ENCODE measurements at places on chromosomes 1 and 21.

DNA sequence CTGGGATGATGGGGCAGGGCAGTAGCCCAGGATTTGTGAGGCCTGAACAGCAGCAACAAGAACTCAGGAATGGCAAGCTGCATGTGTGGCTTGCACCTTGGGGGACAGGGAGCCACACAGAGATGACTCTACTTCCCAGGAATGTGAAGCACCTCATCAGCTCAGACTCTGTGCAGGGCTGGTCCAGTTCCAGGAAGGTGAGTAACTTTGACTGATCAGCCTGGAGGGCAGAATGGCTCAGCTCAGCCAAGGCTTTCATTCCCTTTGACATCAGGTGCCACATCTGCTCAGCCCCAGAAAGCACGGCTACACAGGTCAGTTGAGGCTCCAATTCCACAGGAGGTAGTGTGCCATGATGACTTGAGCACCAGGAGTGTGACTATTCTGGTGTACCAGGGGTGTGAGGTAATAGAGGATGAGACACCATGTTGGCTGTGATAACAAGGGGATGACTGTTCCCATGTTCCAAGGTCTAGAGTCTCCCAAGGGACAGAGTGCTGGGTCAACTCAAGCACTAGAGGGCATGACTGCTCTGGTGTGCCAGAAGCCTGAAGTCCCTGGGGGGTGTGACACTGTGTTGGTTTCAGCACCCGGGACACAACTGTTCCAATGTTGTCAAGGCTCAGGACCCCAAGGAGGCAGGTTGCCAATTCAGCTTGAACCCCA is 625.8 kb upstream of the ADGRL2 start:
- DNase-seq: no peak

- DNase-seq: no peak
Observed at GRCh38 chr1:232568331-232568852, 61.5 kb downstream of the SIPA1L2 start.

GRCh38 chr1:204684206-204684570 is 1.4 kb downstream of the LRRN2 start:
- no peak for DNase-seq

GRCh38 chr1:107110326-107110725 is 30.5 kb upstream of the NTNG1 start:
- DNase-seq: no peak

DNA sequence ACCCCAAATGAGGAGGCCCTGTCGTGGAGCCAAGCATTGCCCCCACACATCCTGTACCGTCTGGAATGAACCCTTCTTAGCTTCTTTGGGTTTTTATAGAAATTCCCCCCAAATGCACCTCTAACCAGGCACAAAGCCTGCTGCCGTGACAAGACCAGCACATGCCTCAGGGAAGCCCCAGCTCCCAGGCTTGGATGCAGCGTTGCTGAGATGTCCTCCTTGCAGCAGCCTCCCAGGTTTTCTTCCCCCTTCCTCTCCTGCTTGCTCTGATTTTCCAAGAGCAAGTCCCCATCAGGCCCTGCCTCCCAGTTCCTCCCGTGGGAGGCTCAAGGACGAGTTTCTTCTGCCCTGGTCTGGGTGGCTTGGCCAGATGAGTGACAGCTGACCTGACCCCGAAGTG is 119.0 kb upstream of the VAMP3 start:
- DNase-seq: no peak

DNA sequence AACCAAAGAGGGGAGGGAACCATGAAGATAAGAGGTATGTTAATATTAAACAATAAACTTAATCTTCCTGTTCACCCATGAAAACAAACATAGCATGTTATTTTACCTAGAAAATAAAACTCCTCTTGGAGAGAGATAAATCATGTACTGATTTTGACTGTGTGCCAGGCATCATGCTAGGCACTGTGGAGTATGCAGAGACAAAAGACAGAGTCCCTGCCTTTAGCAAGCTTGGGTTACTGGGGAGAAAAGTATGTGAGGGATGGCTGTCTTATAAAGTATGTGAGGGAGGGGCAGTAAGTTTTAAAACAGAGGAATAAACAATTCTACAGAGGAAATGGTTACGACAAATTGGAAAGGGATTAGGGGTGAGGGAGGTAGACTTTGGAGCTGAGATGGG is 129.5 kb upstream of the BEND5 start:
- DNase-seq: no peak

DNA sequence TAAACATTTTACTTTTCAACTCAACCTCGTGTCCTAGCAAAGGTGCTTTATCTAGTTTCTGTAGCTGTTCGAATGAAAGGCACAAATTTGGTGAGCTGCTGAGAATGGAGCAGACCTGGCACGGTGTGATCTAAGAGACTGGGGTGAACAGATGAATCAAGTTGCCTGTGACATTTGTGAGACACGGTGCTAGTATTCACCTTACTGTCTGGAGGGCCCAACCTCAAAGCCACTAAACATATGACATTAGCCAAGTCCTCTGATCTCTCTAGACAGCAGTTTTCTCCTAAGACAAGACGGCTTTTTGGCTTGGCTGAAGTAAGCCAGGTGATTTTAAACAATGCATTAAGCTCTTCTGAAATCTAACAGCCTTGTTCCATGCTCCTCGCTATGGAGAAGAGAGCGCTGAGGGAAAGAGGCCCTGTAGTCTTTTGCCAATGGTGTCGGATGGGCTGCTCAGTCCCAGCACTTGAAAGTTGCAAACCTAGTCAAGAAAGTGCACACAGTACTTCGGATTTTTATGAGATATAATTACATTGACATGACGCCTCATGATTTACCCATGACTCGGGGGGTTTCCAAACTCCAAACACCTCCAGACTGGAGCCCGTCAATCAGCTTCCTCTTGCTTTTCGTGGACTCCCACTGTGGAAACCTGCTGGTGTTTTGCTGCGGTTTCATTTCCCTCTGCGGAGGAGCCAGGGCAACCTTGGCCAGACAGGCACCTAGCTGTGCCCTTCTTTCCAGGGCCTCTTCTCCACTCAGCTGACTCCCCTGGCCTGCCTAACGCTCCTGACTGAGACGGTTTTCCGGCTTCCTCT is 794 bp upstream of the TOR3A start:
- DNase-seq: no peak

DNA sequence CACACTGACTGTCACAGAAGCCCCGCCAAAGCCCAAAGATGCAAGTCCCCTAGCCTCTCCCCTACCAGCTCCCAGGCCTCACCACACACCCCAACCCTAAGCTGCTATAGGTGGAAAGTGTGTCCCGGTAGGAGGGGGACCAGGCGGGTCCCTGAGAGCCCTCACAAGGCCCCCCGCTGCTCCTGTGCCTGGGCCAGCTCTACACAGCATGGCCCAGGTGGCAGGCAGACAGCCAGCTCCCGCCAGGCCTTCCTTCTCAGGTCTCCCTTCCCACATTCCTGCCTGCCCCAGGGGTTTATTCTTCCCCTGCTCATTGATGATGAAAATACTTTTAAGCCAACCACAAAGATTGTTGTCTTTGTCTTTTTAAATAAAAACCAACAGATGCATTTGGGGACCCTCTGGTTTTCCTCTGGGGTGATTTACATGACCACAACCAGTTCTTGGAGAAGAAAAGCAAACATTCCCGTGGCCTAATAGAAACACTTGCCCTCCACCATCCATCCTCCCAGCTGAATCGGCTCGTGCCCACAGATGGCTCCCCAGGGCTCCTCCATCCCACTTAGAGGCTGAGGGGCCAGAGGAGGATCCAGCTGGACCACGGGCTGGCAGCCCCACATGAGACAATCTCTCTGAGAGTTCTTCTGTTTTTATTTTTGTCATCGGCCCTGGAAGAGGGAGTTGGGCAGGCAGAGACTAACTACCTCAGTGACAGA is 93.1 kb downstream of the DMRTB1 start:
- DNase-seq: peak; percentile 42

DNA sequence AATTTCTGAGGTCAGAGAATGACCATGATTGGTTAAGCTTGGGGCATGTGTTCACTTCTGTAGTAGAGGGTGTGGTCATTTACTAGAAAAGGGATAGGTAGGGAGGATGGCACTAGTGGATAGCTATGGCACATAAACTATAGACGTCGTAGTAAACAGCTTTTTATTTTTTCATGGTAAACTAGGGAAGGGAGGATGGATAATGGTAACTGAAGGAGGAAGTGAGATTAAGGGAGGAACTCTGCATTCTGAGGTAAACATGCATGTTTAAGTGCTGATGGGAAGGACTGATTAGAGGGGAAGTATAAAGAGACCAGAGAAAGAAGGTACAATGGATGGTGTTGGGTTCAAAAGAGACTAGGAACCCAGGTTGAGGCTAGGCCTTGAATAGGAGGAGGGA is 26.9 kb downstream of the PTGS2 start:
- DNase-seq: no peak

DNA sequence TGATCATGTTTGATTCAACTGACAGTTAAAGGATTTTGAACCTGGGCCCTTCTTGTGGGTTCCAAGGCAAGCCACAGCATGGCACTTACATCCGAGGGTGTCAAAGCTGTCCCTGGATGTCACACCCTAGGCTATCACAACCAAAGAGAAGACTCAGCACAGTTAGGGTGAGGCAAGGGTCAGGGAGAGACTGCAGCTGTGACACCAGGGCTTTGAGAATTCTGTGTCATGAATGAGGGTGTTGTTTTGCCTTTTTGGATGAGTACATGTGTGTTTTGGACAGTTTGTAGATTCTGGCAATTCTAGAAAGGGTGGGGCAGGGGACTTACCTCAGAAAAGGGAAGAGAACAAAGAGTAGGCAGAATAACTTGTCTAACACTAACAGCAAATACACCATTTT is 37.8 kb upstream of the ZNF326 start:
- DNase-seq: no peak

- DNase-seq: no peak
Observed at GRCh38 chr1:233045588-233045987, 95.2 kb downstream of the NTPCR start.

GRCh38 chr1:188463919-188464318 is 1635.2 kb downstream of the PLA2G4A start:
- no peak for DNase-seq

DNA sequence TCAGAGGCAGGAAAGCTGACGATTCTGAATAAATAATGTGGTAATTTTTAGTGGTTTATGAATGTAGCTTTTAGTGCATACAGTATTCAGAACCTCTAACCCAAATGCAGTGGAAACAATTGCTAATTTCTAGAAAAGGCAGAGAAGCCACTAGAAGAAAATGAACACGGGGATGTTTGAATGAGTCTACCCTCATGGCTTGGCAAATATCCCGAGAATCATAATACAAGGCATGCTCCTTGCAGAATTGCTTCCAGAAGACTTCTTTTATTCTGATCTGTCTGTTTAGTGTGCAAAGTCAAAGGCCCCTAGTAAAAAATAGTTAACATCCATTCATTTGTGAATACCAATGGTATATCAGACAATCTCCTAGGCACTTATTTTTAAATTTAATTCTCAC is 246.8 kb downstream of the LMO4 start:
- no peak for DNase-seq

DNA sequence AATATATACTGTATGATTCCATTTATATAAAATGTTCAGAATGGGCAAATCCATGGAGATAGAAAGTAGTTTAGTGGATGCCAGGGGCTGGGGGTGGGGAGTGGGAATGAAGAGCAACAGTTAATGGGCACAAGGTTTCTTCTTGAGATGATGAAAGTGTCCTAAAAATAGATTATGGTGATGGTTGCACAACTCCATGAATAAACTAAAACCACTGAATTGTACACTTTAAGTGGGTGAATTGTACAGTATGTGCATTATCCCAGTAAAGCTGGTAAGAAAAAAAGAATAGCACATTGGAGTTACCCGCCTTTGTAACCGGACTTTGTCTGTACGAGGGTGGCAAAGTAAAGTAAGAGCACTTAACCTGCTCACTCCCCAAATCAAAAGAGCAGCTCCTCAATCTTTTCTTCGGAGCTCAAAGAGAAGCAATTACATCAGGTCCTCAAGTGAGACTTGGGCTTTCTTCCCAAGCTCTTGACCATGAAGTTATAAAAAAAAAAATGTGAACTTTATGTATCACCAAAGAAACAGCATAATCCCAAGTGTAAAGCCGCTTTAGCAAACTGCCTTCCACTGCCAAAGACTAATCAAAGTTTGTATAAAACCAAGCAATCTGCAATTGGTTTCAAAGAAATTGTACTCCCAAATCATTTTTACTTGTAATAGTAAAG is 32.1 kb downstream of the ALDH9A1 start:
- DNase-seq: no peak

- no peak for DNase-seq
Observed at GRCh38 chr1:8384577-8384976, 66.7 kb downstream of the SLC45A1 start.

GRCh38 chr1:172089768-172090510 is 248.6 kb downstream of the DNM3 start:
- DNase-seq: peak; percentile 76

DNA sequence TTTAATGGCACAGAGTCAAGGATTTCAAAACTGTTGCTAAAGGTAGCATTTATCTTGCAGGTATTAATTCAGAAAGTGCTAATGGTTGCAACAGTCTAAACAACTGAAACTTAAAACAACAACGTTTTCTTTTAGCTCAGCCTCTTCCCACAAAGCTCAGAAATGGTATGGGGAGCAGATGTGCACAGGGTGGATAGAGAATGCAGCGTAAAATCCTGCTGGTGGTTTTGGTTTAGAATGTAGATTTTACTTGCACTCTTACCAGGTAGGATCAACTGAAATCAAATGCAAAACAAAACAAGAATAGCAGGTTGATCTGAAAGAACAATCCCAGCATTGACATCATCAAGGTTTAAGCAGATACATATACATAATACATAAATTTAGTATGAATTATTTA is 3.8 kb upstream of the LRRC8C start:
- no peak for DNase-seq

- no peak for DNase-seq
Observed at GRCh38 chr21:46092811-46093667, 4.9 kb upstream of the COL6A2 start.

Measured in lower lobe of right lung (tissue), 2 donors.